Thoracic aorta (tissue), 2 donors: ENCODE measurements at places on chromosomes 13 and 19.

DNA sequence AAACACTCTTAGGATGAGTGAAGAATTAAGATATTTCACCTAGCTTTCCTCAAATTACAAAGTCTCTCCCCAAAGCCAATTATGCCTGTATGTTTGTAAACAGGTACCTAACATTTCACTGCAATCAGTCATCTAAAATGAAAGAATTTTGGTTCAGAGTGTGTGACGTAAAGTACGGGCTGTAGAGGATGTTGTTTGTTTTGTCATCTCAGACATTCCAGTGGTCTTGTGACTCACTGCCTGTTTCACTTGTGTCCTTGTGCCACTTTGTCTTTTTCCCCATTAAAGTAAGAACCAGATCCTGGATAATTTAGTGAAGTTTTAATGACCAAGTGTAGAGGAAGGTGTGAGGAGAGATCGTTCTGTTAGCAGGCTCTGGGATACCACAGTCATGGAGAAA lies 28.6 kb upstream of the EID2 start:
- DNase-seq: no peak

DNA sequence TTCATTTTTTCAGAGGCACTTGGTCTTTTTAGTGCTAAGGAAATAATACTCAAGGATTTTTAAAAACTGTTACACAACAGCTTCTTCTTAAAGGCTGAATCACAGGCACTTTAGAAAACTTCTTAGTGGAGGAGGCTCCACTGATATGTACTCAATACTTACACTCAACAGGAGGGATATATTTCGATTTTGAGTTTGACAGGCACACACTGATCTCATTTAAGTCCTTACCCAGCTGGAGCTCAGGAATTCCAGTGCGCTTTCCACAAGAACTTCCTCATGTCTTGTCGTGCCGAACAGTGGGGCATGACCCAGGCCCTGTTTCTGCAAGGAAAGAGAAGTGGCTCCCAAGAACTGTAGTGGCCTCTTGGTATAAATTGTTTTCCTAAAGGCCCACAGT lies 103.8 kb downstream of the RGCC start:
- DNase-seq: no peak

- no peak for DNase-seq
These were observed 73.4 kb downstream of the RUBCNL start for GRCh38 chr13:46313432-46314257.

GRCh38 chr13:96248103-96248502 lies 158.2 kb downstream of the HS6ST3 start:
- no peak for DNase-seq

- no peak for DNase-seq
These were observed 154.2 kb downstream of the TM9SF2 start for GRCh38 chr13:99655351-99656091.

- DNase-seq: no peak
These were observed 12.7 kb upstream of the KBTBD6 start for GRCh38 chr13:41145136-41145908.

DNA sequence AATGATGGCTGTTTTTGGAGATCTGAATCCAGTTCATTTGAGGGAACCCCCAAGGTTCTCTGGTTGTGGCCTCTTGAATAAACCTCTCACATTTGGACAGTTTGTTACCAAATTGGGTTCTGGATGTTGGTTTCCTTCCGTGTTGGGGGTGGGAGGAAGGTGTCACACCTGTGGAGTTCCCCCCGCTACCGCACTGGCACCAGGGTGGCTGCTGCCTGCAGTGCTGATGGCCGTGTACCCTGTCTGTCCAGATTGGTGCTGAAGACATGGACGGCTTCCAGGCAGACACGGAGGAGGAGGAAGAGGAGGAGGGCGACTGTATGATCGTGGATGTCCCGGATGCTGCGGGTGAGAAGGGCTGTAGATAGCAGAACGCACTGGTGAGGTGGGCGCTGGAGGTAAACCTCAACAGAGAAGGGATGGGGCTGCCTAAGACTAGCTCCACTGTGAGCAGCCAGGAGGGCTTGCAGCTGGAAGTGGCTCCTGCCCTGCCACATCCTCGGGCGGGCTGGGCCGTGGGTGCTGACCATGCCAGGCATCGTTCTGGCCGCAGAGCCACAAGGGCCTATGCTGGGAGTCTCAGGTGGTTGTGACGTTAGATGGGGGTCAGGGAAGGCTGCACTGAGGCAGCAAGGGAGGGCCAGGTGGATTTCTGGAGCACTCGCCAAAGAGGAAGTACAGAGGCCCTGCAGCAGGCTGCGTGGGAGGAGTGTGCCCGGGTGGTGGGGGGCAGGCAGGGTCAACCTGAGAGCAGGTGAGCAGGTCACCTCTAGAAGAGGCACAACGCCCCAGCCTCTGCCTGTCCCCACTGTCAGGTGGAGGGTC lies 15.4 kb downstream of the UBXN6 start:
- no peak for DNase-seq
